ENCODE measurements at places on chromosomes 1 and 21. TPM values are rescaled to one million over a fixed set of nuclear protein-coding genes. Genes with fewer than 3 reads are reported as not detected.

The FCRL1 gene
- not detected for polyA plus RNA-seq

The SORT1 gene
- 133 TPM for polyA plus RNA-seq

The C1QC gene
- polyA plus RNA-seq, result 50.0 TPM

The TFF2 gene
- polyA plus RNA-seq, result not detected

The PLOD1 gene
- 108 TPM for polyA plus RNA-seq

The ISG20L2 gene
- 5.1 TPM for polyA plus RNA-seq

The NMNAT2 gene
- 0.53 TPM for polyA plus RNA-seq

The IQGAP3 gene
- 0.11 TPM for polyA plus RNA-seq

The GJA8 gene
- polyA plus RNA-seq, result not detected

The ABCG1 gene
- polyA plus RNA-seq, result 7.2 TPM

The CELF3 gene
- polyA plus RNA-seq, result not detected

The TTC39A gene
- 16.0 TPM for polyA plus RNA-seq

The TFF1 gene
- not detected for polyA plus RNA-seq

The NBPF4 gene
- not detected for polyA plus RNA-seq

The CRB1 gene
- polyA plus RNA-seq, result 0.06 TPM

The HEYL gene
- 10.6 TPM for polyA plus RNA-seq

The BATF3 gene
- 1.4 TPM for polyA plus RNA-seq

The PRR9 gene
- not detected for polyA plus RNA-seq

The NR0B2 gene
- 2.0 TPM for polyA plus RNA-seq

The LCE1E gene
- not detected for polyA plus RNA-seq

The LCE2B gene
- polyA plus RNA-seq, result not detected

The ITLN2 gene
- 0.23 TPM for polyA plus RNA-seq

The SLC45A1 gene
- polyA plus RNA-seq, result 2.9 TPM

Data from heart left ventricle (tissue), 16 donors.